ENCODE measurements at places on chromosomes 7 and 10.

- no peak overlapping the region for H3K4me3 ChIP-seq
- H3K36me3 ChIP-seq = no peaks in the 10 kb centered on the region
- peaks cover 13% of the 10 kb centered on the region for H3K27me3 ChIP-seq
- no peak for DNase-seq
Observed at GRCh38 chr10:31596765-31597164, 277.7 kb downstream of the ZEB1 start.

GRCh38 chr10:63812501-63812900 is 291.3 kb downstream of the REEP3 start:
- no peak for DNase-seq
- H3K36me3 ChIP-seq = no peaks in the 10 kb centered on the region
- no peak overlapping the region for H3K4me3 ChIP-seq
- H3K27me3 ChIP-seq = peaks cover under 1% of the 10 kb centered on the region
- H3K27ac ChIP-seq = no peak overlapping the region
- H3K4me1 ChIP-seq = no peaks in the 10 kb centered on the region

GRCh38 chr7:67487316-67487715 is 490.7 kb downstream of the TYW1 start:
- no peaks in the 10 kb centered on the region for H3K4me1 ChIP-seq
- no peaks in the 10 kb centered on the region for H3K36me3 ChIP-seq
- H3K27me3 ChIP-seq = no peaks in the 10 kb centered on the region
- H3K27ac ChIP-seq = no peak overlapping the region

DNA sequence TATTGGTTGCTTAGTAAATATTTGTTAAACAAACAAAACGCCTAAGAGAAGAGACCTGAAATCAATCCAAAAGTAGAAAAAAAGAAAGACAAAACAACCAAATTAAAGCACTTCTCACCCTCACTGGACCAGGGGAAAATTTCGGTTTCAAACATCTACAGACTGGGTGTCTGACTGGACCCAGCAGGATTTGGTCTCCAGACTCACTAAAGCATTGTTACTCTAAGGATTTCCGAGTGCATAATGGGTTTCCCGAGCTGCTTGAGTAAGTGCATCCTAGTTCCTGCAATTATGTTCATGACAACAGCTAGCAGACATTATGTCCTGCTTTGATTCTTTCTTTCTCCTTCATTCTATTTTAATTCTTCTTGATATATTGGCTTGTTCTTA is 51.8 kb upstream of the FAM3C start:
- DNase-seq = no peak
- H3K4me1 ChIP-seq = peaks cover 2% of the 10 kb centered on the region
- no peak overlapping the region for H3K4me3 ChIP-seq
- H3K27ac ChIP-seq = no peak overlapping the region
- H3K27me3 ChIP-seq = no peaks in the 10 kb centered on the region

- H3K36me3 ChIP-seq = no peaks in the 10 kb centered on the region
- no peak overlapping the region for H3K4me3 ChIP-seq
- no peaks in the 10 kb centered on the region for H3K4me1 ChIP-seq
- H3K27me3 ChIP-seq = peaks cover 2% of the 10 kb centered on the region
- no peak overlapping the region for H3K27ac ChIP-seq
Observed at GRCh38 chr10:77680065-77680464, 42.5 kb upstream of the KCNMA1 start.

GRCh38 chr7:83586281-83586680 is 62.7 kb downstream of the SEMA3E start:
- no peak for DNase-seq
- H3K36me3 ChIP-seq = no peaks in the 10 kb centered on the region
- no peak overlapping the region for H3K4me3 ChIP-seq
- H3K27ac ChIP-seq = no peak overlapping the region
- H3K4me1 ChIP-seq = no peaks in the 10 kb centered on the region

DNA sequence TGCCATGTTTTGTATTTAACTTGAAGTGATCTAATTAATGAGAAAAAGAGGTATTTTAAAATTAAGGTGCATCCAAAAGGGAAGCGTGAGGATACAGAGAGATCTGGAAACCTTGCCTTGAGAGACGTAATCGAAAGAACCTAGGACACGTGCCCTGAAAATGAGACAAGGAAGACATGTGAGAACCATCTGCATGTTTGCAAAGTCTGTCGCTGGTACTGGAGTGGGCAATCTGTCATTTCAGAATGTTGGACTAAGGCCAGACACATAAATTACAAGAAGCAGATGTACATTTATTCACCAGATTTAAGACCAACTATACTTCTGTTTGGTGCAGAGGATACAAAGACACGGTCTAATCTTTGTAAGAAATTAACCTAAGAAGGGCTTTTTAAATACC is 9.2 kb downstream of the AGR2 start:
- peaks cover 18% of the 10 kb centered on the region for H3K27me3 ChIP-seq
- DNase-seq = no peak
- H3K27ac ChIP-seq = no peak overlapping the region

DNA sequence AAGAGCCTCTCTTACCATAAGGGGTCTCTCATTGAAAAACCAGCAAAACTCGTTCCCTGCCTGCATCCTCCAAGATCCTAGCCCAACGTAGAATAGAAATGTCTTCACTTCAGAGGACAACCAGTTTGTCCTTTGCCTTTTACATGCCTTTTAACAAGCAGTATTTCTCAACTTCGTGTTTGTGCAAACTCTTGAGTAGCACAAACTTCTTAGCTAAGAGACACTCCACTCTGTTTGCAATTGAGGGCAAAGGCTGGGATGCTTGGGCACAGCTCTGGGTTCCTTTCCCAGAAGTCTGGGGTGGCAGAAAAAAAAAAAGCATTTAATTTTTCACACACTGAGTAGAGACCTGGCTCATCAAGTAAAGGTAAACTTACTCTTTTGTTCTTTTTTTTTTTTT is 19.5 kb upstream of the KCTD7 start:
- no peaks in the 10 kb centered on the region for H3K27me3 ChIP-seq
- no peak overlapping the region for H3K27ac ChIP-seq
- DNase-seq = no peak
- no peaks in the 10 kb centered on the region for H3K4me1 ChIP-seq
- no peaks in the 10 kb centered on the region for H3K36me3 ChIP-seq
- no peak overlapping the region for H3K4me3 ChIP-seq

GRCh38 chr7:50727072-50727471 is 55.6 kb downstream of the GRB10 start:
- H3K27ac ChIP-seq = no peak overlapping the region
- peaks cover 3% of the 10 kb centered on the region for H3K27me3 ChIP-seq
- no peaks in the 10 kb centered on the region for H3K36me3 ChIP-seq
- no peak overlapping the region for H3K4me3 ChIP-seq
- no peaks in the 10 kb centered on the region for H3K4me1 ChIP-seq

DNA sequence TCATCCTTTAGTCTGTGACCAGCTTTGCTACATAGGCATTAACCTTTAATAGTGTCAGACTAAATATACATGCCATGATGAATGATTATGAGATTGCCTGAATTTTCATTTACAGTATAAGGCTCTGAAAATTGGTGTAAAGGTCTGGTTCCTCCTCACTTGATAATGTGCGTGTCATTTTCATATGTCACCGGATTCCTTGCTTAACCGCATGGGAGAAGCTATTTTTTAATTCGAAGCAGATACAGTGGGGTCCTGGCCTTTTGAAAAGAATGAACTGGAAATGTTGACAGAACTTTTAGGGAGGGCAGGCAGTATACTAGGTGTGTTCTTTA is 192.4 kb upstream of the SH2B2 start:
- H3K36me3 ChIP-seq = no peaks in the 10 kb centered on the region
- H3K27me3 ChIP-seq = no peaks in the 10 kb centered on the region
- H3K4me3 ChIP-seq = no peak overlapping the region
- H3K27ac ChIP-seq = no peak overlapping the region
- H3K4me1 ChIP-seq = no peaks in the 10 kb centered on the region

DNA sequence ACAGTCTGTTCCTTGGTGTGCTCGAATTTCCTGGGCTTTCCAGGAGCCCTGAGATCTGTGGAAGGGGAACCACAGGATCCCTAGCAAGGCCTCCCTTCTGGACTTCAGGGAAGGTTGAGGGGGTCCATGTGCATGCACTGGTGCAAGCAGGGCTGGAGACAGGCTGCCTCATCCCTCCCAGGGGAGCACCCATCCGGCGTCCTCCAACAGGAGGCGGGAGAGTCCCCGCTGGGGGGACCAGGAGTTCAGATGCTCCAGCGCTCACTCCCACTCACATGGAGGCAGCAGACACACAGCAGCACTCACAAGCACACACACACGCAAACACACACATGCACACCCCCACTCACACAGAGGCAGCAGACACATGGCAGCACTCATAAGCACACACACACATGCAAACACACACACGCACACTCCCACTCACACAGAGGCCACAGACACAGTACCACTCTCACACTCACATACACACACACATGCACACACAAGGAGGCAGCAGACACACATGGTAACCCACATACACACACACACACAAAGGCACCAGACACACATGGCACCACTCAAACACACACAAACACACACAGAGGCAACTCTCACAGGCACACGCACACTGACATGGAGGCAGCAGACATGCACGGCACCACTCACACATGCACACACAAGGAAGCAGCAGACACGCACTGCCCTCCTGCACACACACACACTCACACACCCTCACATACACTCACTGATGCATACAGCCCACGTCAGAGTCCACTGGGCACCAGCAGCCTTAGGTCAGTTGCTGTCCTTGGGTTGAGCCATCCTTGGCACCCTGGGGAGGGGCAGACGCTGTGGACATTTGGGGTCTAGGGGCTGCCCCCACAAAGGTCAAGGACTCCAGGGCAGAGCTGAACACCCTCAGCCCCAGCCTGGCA is 247.0 kb upstream of the PPP2R2D start:
- no peak overlapping the region for H3K27ac ChIP-seq
- no peak overlapping the region for H3K4me3 ChIP-seq
- H3K36me3 ChIP-seq = no peaks in the 10 kb centered on the region
- no peaks in the 10 kb centered on the region for H3K4me1 ChIP-seq
- no peak for DNase-seq
- H3K27me3 ChIP-seq = peaks cover 4% of the 10 kb centered on the region

DNA sequence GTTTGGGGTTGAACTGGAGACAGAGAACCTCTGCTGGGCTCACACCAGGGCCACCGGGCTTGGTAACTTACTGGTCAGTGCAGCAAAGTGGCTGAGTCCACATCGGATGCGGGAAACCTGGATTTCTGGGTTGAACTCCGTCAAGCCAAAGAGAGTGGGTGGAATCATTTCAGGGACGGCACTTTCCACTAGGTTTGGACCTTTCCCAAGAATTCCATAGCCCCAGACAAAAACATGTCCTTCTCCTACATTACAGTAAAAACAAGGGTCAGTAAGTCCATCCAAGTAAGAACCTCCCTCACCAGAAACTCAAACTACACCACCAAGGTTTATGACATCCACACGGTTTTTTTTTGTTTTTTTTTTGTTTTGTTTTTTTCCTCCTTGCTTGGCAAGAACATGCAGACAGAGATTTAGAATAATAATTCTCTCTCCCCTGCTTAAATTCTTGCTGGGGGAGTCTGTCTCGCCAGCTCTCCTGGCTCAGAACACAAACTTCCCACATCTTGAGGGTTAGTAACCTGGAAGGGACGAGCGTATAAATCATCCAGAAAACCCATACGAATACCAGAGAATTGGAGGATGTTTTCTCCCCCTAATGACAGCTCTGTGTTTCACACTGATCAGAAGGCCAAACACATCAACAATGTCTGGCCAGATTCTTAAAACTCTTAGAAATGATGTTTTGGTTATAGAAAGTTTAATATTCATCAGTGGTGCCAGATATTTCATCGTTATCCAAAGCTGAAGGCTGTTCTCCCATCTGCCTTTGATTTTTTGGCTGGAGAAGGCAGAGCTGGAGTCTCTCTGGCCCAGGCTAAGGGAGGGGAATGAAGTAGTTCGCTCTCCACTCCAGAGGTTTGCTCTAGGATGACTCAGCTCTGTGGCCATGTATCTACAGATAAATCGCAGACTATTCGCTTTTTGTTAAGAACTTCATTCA is 17.5 kb downstream of the RCC1L start:
- no peak overlapping the region for H3K4me3 ChIP-seq
- no peak overlapping the region for H3K27ac ChIP-seq
- DNase-seq = no peak
- H3K27me3 ChIP-seq = no peaks in the 10 kb centered on the region
- no peaks in the 10 kb centered on the region for H3K4me1 ChIP-seq

DNA sequence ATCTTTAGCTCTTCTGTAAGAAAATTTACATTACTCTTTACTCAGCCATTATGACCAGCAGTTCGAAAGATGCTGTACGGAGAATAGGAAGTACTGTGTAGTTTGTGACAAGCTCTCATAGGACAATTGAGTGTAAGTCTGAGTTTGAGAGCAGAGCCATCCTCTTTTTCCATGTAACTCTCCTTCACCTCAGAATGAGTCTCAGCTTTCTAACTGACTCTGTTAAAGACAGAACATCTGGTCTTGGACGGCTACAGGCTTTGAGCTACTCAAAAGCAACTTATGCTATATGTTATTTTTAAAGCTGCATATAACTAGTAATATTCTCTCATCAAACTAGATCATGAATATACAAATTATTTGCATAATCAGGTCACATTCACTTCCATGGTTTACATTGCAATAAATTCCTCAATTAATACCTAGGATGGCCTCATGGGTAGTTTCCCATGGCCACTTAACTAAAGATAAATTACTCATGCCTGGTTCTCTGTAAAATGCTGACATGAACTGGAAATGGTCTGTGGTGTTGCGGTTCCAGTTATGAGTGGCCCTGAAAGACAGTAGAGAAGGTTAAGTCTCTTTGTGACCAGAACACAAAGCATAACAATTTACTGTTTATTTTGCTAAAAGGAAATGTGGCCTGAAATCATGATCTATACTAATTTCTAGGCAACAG is 358.7 kb downstream of the PHF14 start:
- H3K4me3 ChIP-seq = no peak overlapping the region
- no peak overlapping the region for H3K27ac ChIP-seq
- no peaks in the 10 kb centered on the region for H3K27me3 ChIP-seq
- peaks cover 18% of the 10 kb centered on the region for H3K4me1 ChIP-seq
- H3K36me3 ChIP-seq = no peaks in the 10 kb centered on the region
- no peak for DNase-seq

GRCh38 chr7:153061910-153062528 is 302.5 kb downstream of the ACTR3B start:
- no peak overlapping the region for H3K27ac ChIP-seq
- DNase-seq = no peak
- no peaks in the 10 kb centered on the region for H3K4me1 ChIP-seq
- H3K27me3 ChIP-seq = no peaks in the 10 kb centered on the region

- peaks cover 2% of the 10 kb centered on the region for H3K27me3 ChIP-seq
- H3K36me3 ChIP-seq = no peaks in the 10 kb centered on the region
- H3K27ac ChIP-seq = no peak overlapping the region
- DNase-seq = no peak
- H3K4me3 ChIP-seq = no peak overlapping the region
- H3K4me1 ChIP-seq = no peaks in the 10 kb centered on the region
Observed at GRCh38 chr10:109450702-109451101, 472.6 kb downstream of the XPNPEP1 start.
